ENCODE measurements at places on chromosomes 1 and 21.

- DNase-seq: no peak
Observed at GRCh38 chr1:43789604-43790550, 82.5 kb downstream of the ST3GAL3 start.

- DNase-seq: no peak
Observed at GRCh38 chr1:227268943-227269342, 49.3 kb downstream of the CDC42BPA start.

DNA sequence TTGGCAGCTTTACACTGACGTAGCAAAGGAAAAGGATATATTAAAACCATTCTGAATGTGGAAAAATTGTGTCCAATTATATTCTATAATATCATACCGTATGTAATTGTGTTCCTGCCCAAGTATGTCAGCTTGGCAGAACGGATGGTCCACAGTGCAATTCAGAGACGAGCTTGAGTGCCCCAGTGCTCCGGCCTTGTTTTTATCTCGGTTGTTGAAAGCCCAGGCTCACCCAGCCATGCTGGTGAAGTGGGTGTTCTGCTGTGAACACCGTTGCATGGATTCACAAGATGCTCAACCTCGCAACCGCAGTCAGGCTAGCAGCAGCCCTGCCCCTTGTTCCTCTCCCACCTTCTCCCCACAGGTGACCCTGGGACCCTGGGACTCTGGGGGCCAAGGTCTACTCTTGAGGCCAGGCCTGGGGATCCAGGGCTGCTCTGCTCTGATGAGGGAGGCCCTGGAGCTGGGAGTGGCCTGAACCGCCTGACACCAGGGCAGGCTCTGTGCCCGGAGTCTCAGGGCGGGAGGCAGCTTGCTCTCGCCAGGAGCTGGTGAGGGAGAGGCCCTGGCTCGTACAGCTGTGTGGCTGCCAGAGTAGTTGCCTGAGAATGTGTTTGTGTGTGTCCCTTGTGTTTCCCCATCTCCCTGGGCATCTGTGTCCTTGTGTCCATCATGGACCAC lies 11.2 kb downstream of the PTPRF start:
- DNase-seq: no peak

DNA sequence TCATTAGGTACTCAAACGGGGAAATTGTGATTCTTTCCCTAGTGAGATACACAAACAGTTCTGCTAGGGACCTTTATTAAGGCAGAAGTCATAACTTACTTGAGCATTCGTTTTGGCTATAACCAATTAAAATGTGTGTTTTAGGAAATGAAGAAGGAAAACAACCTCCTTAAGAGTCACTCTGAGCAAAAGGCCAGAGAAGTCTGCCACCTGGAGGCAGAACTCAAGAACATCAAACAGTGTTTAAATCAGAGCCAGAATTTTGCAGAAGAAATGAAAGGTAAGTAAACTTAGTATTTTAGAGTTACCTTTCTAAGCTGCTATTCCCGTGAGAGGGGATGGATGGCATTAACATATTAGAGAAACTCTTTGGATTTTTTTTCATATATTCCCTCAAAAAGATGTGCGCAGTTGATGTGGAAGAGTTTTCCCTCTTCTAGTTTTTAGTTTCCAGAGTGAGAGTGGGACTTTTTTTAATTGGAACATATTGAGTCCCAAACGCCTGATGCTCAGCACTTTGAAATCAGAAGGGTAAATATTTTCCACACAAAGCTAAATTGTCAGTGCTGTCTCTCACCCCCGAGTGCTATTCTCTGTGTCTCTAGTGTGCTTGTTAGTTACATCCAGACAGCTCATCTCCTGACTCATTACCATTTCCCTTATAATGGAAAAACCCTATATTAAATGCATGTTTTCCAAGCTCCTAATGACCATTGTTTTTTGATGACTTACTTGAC lies 34.9 kb downstream of the CENPF start:
- DNase-seq: no peak

GRCh38 chr1:72282271-72283021 lies at the start of gene NEGR1:
NEGR1 (minus strand) TSS chr1:72282539.
- peak; percentile 78 for DNase-seq

- peak; percentile 24 for DNase-seq
Observed at GRCh38 chr1:93681989-93682412, 364 bp upstream of the BCAR3 start.

DNA sequence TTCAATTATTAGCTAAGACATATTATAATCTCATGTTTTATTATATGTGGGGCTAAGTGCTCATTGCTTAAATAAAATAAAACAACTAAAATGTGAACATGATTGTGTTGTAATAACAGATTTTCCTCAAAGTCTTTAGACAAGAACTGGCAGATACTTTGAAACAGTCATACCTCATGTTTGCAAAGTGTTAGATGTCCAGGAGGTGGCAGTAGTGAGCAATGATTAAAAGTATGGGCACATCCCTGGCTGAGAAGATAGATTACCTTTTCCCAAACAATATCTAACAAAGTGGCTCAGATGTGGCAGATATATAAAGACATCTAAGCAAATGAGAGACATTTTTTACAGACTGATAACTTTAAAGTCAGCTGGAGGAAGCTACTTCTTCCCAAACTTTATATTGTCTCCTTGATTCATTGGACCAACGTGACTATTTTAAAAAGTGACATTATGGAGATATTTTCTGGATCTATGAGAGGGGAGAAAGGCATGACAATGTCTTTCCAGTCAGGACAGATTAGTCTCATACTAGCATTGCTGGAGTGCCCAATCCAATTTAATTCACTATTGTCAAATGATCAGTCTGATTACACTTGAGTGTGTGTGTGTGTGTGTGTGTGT lies 269.8 kb downstream of the S1PR1 start:
- DNase-seq: no peak

DNA sequence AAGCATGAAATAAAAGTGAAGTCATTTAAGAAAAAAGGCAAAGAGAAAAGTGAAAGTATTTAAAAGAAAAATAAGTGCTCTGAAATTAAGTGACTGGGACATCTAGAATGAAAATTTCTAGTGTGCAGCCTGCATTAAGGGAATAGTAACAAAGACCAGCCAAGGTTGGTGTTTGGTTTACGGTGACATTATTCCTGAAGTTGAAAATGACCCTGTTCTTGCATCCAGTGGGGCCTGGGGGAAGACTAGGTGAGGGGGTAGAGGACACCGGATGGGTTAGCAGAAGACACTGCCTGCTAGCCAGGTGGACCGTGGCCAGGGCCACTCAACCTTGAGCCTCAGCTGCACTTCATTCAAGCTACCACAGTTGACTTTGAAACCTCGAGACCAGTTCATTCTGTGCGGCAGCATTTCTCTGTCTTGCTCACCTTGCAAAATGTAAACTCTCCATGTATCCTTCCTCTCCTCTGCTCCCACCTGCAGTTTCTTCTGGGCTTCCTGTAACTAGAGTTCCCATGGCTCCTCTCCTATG lies 14.3 kb upstream of the KCNK1 start:
- DNase-seq: no peak
